Activated naive CD4-positive, alpha-beta T cell treated with Interleukin-2 at 50 U/mL for 16 hours (primary cell): ENCODE measurements at places on chromosomes 3 and 15.

DNA sequence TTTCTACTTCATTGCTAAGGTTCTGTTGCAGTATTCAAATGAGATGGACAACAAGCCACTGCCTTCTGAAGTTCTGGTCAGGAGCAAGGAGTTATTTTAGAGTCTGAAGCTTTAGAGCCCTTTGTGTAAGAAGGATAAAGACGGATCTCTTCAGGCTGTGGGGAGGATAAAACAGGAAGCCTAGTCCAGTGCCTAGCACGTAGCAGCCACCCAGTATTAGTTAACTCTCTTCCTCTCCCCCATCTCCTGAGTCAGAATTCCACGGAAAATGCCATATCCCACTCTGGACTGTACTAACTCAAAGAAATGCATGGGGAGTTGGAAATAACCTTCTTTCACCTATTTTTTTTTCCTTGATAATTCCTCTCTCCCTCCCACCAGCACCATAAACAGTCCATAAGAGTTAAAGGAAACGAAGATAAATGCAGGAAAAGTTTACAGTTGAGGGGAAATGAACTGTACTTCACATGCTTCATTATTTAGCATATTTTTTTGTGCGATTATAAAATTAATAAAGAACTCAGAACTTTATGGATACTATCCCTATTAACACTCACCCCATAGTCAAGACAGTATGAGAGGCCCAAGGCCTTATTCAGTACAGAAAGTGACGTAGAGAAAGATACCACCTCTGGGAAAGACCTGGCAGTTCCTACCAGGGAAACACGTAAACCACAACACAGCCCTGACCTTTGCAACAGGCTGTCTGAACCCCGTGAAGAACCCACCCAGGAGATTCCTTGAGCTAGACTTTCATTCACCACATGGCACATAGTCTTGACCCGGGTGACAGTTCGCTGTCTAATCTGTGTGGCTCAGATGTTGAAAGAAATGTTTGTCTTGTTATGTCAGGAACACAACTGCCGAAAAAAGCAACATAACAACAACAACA lies 9.2 kb downstream of the IGF2BP2 start:
- DNase-seq: no peak

GRCh38 chr3:149487598-149488197 lies 13.2 kb downstream of the TM4SF4 start:
- peak; percentile 38 for DNase-seq

- peak; percentile 75 for DNase-seq
These were observed 29.8 kb upstream of the SENP5 start for GRCh38 chr3:196837819-196838420.

GRCh38 chr3:183159333-183159732 lies 3.2 kb downstream of the LAMP3 start:
- DNase-seq: no peak

GRCh38 chr3:5437783-5438323 lies 250.3 kb downstream of the EDEM1 start:
- no peak for DNase-seq

- no peak for DNase-seq
These were observed 20.3 kb downstream of the CISH start for GRCh38 chr3:50591196-50591741.

- DNase-seq: peak; percentile 72
These were observed 10.0 kb upstream of the MBNL1 start for GRCh38 chr3:152258448-152259393.

DNA sequence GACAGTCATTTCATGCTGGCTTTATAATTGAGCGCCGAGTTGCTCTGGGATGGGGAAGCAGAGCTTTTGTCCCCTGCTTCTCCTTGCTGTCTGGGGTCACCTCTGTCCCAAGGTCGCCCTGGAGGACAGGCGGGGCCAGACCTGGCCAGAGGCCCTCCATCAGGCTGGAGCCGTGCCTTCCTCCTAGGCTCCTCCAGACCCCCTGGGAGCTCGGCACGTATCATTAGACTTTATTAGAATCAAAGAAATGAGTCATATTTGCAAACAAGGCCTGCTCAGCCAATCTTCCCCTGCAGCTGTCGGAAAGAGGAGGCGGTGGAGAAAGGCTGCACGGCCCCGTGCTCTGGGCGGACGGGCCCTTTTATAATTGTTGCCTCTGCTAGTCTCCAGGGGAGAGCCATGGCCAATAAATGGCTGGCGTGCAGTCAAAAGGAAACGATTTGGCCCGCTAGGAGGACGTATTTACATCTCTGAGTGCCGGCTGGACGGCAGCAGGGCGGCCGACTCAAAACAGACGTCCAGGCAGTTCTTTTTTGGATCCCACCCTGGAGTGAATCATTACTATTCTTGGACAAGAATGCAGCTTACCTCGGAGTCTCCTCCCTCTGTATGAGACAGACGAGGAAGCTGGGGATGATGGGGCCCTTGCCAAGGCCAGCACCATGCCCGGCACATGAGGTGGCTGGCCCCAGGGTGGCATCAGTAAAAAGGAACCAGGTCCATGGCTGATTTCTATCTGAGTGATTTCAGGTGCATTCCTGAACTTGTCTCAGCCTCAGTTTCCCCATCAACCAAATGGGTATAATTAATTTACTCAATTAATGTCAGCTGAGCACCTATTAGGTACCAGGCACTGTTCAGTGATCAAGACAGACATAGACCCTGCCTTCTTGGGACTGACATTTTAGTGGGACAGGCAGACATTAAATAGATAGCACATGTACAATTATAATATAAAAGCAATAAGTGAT lies 50.6 kb downstream of the SLC6A6 start:
- DNase-seq: no peak

GRCh38 chr15:77503240-77503639 lies 82.6 kb downstream of the HMG20A start:
- no peak for DNase-seq

DNA sequence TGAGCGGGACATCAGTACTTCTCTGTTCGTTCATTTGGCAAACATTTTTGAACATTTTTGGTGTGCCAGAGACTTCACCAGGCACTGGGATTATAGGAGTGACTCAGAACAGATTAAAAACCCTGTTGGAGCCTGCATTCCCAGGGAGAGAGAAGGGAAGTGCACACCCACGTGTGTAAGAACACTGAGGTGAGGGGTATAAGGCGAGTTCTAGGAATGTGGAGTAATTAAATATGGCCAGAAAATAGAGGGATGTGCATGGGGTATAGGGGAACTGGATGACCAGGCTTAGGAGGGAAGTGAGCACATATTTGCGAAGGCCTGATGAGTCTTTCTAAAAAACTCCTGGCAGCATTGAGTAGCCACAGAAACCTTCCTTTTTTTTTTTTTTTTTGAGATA lies 401.2 kb upstream of the C2CD4B start:
- DNase-seq: no peak

GRCh38 chr3:50644561-50644960 lies 27.6 kb downstream of the MAPKAPK3 start:
- no peak for DNase-seq

GRCh38 chr3:98906230-98906629 lies 4.7 kb upstream of the DCBLD2 start:
- no peak for DNase-seq

DNA sequence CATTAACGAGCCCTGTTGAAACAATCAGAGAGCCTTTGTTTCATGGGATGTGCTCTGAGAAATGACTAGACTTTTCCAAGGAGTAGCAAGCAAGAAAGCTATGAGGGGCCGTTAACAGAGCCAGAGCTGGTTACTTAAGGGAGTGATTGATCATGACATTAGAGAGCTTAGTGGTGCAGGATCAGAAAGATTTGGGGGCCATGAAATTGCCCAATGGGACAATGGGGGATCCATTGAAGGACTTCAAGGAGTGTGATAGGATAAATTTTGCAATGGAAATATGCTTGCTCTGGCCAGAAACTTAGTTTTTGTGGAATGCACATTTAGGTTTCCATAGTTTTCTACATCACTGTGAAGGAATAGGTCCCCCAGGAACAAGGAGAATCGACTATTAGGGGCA lies 45.6 kb downstream of the LRRC3B start:
- DNase-seq: no peak

DNA sequence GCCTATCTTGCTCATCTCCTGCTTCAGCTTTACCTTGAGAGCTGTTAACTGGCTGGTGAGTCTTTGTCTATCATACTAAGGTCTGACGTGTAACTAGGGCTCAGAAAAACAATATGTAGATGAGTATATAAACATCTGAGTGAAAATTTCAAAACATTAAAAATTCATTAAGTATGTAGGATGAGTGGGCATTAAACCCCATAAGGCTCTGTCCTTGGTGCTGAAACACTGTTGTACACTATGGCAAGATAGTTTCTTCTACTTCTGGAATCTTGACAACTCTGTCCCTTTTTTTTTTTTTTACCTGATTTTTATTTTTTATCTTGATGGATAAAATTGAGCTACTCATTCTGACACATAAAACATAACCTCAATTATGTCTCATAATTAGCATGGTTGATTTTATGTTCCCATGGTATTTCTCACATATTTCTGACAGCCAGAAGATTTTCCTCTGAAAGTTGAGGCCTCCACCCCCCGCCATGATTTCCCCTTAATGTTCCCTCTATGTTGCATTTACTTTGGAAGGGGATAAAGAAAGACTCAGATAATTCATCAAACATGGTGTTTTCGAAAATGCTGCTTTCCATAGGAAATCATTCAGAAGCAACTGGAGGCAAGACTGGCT lies 54.3 kb downstream of the DGKG start:
- no peak for DNase-seq

DNA sequence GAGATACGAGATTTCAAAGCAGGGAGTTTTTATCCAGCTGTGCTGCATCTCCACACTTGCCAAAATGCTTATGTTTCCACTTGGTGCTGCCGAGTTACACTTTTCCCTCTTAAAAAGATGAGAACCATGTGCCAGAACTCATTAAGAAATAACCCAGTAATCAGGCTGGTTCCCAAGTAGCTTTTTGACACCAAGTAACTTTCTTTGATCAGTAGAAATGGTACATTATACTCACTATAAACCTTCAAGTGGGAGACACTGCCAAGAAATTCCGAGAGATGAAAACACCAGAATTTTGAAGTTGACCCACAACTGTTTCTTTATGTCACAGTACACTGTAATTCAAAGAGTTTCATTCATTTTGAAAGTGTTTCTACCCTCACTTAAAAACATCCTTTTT lies 164.6 kb upstream of the CCDC54 start:
- no peak for DNase-seq

DNA sequence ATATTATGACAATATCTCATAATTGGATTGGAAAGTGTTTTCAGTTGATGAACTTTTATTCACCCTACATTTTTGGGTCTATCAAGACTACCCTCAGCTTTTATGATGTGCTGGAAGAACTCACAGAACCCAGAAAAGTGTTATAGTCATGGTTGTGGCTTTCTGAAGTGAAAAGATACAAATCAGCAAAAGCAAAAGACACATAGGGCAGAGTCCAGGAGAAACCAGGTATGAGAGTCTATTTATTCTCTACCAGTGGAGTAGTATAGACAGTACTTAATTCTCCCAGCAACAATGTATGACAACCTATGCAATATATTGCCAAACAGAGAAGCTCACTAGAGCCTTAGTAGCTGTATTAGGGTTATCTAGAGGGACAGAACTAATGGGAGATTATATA lies 280.4 kb upstream of the TTC14 start:
- DNase-seq: no peak

DNA sequence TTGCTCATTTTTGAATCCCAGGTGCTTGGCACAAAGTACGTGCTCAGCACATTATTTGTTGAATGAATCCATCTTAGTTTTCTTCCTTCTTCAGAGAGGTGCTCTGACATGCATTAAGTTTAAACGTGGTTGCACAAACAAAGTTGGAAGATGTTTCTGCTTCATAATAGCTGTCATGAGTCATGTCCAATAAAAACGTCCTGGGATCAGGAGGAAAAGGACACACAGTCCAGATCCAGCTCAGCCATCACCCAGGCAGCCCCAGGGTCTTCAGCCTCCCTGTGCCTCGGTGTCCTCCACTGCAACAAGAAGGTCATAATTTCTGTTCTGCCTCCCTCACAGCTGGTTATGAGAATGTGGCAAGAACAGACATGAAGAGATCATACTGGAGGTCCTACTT lies 55.4 kb downstream of the CCNL1 start:
- DNase-seq: no peak

DNA sequence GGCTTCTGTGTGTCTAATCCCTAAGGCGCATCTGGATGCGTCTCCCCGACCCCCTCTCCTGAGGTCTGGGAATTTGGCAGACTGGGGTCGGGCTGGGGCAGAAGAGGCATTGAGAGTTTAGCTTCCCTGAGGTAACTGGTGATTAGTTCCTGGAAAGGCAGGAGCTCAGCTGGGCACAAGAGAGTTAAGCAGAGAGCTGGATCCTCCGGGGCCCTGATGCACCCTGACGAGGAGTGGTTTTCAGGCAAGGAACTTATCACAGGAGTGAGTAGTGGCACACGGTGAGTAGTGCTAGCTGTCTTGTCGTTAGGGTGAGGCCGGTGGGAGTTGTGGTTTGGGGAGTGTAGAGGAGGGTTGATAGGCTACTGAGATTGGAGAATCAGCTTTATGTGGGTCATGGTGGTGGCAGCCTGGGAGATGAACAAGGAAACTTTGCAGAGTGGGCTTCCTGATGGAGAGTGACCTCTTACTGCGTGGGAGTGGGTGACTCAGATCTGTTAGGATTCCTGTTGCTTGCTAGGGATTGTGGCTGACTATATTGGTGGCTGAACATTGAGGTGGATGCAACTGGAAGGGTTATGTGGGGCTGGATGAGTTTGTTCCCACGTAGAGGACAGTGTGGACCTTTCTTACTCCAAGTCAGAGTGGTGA lies 897 bp downstream of the RAD54L2 start:
- DNase-seq: peak; percentile 63

- no peak for DNase-seq
These were observed 18.7 kb upstream of the FOXP1 start for GRCh38 chr3:71602256-71602655.

DNA sequence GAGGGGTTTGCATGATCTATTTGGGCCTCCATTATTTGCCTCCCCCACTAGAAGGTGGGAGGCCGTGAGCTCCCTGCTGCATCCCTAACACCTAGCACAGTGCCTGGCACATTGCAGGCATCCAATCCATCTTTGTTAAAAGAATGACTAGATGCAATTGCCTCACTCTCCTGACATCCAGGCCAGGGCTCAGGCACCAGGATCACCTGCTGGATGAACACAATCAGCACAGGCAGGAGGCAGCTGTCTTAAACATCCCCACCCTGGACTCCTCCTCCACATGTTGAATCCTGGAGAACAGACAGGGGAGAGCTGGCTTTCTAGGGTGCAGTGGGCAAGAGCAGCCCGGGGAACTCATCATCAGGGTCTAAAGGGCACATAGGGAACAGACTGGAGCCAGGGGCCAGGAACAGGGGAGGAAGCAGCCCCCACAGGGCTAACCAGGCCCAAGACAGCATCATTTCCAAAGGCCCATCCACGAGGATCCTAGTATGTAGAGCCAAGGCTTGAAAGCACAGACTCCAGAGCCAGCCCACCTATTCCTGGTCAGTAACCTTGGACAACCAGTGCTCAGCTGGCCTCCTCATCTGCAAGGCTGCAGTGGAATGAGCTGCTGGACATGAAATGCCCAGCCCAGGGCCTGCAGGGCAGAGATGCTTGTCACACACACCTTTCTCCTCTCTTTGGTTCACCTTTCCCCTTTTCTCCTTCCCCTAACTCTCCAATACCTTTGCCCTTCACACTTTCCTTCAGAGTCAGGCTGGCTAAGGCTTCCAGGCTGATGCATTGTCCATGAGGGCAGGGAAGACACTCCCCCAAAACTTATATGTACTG lies 254.4 kb upstream of the TLE3 start:
- DNase-seq: no peak
